ENCODE measurements at places on chromosomes 5 and 9.
A peak's percentile ranks its signal among the peaks of the same experiment; 100 is the strongest.

- DNase-seq, result no peak
Observed at GRCh38 chr9:95116002-95116807, 201.3 kb downstream of the FANCC start.

DNA sequence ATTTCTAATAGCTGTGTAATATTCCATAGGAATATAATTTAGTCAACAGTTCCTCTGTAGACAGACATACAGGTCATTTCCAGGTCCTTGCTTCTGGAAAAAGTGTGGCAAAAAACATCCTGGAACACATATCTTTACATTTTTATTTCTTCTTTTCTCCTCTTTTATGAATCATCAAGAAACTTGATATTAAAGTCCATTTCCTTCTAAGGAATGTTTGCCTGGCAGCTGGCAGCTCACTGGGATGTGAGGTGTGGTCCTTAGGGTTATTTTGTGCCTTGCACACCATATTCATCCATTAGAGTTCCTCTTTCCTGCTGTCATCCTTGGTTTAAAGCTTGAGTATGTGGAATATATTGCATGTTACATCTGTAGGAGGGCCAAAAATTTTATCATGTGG lies 122.0 kb downstream of the GALNT10 start:
- DNase-seq, result no peak

DNA sequence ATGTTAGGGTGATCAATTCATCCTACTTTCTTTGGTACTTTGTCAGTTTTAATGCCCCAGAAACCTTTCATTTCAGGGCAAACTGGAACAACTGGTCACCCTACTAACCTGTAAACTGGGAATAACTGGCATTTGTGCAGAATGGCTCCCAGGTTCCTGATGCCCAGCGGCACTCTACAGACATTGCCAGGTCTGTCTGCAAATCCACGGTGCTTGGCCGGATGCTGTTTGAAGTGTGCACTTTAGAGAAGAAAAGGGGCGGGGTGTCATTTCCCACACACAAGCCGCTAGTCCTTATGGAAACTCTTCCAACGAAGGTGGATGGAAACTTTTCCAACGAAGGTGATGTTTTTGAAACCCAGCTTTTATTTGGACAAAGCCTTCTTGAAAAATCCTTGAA lies 49.9 kb upstream of the OTULINL start:
- no peak for DNase-seq

- DNase-seq, result no peak
Observed at GRCh38 chr9:124208571-124208970, 49.2 kb upstream of the NEK6 start.

GRCh38 chr9:89497257-89497963 lies 503 bp downstream of the SEMA4D start:
- no peak for DNase-seq

DNA sequence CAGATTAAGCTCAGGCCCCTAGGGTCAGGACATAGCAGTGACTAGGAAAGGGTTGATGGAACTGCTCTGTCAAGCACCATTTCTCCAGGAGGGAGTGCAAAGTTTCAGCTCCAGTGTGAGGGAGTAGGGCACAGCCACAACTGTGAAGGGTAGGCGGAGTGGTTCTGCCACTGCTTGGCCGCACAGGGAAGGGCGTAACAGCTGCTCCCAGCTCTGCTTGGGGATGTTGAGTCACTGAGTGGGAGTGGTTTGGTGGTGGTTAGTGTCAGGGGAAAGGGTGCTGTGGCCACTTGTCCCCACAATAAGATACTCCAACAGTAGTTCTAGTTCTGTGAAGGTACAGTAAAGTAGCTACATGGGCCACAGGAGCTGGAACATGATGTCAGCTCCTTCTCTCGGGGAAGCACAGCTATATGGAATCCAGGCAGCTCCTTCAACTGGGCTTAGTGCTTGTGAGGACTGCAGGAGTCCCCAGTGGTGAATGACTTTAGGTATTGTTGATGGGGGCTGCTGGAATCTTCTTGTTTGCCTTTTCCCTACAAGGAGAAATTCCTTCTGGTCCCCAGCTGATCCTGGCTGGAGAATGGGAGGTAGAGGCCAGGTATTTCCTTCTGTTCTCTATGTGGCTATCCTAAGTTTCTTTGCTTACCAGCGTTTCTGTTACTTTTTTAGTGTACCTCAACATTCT lies 314.5 kb downstream of the SPATA31D1 start:
- no peak for DNase-seq

DNA sequence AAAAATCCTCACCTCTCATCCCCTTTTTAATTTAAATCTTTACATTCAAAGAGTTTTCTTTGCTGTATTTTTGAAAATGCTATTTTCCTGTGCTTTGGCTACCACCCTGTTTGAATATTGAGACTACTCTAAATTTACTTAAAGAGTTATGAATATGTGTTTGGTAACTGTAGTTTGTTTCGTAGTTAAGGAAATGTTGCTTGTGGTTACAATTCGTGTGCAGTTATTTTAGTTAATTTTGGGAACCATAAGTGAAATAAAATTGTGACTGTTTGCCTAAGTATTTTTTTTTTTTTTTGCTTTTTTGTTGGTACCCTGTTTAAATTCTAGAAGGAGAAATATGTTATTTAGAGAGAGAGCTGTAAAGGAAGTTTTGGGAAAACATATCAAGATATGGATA lies 78.7 kb downstream of the XRCC4 start:
- DNase-seq, result no peak

- DNase-seq, result no peak
Observed at GRCh38 chr9:74557571-74557970, 60.4 kb downstream of the RORB start.

DNA sequence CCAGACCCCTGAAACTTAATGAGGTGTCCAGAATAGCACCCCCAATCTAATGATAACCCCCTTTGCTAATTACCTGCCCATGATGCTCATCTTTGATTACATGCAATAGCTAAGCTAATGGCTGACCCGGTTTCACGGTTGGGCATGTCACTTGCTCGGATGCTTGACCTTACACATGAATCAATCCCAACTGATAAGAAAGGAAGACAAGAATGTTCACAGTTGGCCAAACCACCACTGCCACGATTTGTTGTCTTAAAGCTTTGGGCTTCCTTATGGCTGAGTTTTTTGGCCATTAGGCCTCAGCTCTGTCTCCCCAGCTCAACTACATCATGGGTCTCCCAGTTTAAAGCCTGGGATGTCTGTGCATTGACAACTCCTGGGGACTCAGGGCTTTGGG lies 53.1 kb upstream of the TGFBR1 start:
- DNase-seq, result no peak

GRCh38 chr5:39225405-39226099 lies 6.2 kb upstream of the FYB1 start:
- DNase-seq, result no peak

GRCh38 chr9:88604836-88605511 lies 70.0 kb downstream of the NXNL2 start:
- no peak for DNase-seq

GRCh38 chr5:80744149-80744548 lies 89.4 kb upstream of the DHFR start:
- no peak for DNase-seq

GRCh38 chr9:78857373-78858225 lies 560.7 kb downstream of the PSAT1 start:
- DNase-seq, result no peak

GRCh38 chr5:54289769-54290168 lies 20.6 kb downstream of the ARL15 start:
- no peak for DNase-seq

DNA sequence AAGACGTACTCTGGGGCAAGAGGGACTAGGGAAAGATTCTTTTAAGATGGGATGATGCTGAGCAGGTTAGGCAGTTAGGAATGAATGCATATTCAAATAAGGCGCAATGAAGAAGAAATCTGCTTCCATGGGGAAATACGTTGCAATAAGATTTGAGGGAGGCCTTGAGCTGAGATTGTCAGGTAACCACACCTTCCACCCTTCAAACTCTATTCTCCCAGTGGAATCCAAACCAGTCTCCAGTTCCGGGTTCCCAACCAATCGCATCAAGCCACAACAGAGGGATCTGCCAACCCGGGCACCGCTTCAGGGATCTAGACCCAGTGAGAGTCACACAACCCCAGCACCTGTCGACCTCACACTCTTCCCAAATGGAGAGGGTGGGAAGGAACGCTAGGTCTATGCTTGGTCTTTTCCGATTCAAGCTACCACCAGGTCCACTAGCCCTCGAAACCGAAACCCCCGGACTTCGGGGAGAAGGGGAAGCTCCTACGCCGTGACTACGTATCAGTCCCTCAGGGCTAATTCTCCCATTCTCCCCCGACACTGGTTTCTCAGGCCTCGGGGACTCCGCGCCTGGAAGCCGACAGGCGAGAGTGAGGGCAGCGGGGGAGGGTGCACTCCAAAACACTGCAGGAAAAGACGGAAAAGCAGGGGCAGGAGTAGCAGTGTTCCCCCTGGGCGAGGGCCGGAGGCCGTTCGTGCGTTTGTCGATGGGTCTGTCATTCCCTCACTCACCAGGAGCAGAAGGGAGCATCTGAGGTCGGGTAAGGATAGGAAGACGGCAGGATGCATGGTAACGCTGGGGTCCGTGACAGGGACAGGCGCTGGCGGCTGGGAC lies 534 bp downstream of the ERP44 start:
- peak; percentile 44 for DNase-seq

GRCh38 chr5:163569284-163569683 lies 63.9 kb downstream of the MAT2B start:
- DNase-seq, result no peak

GRCh38 chr5:4511996-4512656 lies 628.0 kb upstream of the ADAMTS16 start:
- DNase-seq, result peak; percentile 52

- DNase-seq, result no peak
Observed at GRCh38 chr5:32439086-32439642, 5.4 kb downstream of the ZFR start.

DNA sequence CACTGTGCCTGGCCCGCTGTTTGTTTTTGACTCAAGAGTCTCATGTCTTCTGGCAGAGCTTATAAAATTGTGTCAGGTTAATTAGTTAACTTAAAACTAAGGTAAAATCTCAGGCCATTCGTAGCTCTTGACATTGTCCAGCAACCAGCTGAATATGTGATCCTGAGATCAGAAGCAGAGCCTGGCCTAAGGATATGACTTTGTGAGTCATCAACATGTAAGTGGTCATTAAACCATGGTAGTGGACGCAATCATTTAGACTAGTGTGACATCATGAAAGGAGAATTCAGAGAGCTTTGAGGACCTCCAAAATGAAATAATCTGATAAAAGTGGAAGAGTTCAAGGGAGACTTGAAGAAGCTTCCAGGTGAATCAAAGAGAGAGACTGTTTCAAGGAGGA lies 23.3 kb downstream of the SPZ1 start:
- DNase-seq, result no peak

- peak; percentile 66 for DNase-seq
Observed at GRCh38 chr9:128034821-128035652, 32.1 kb downstream of the NAIF1 start.

GRCh38 chr5:179393078-179393477 lies 47.8 kb upstream of the ADAMTS2 start:
- no peak for DNase-seq

Data from left hindlimb (tissue), 1 donor.